Suprapubic skin (tissue), 4 donors: ENCODE measurements at places on chromosomes 12 and 14. TPM values are rescaled to one million over a fixed set of nuclear protein-coding genes. Genes with fewer than 3 reads are reported as not detected.

GRCh38 chr14:105474483-105475268 is at the start of gene CRIP2:
Gene CRIP2, plus strand, starts transcription at chr14:105474821. Its CDS starts 42 bp downstream, at chr14:105474863.
- no peak for DNase-seq

DNA sequence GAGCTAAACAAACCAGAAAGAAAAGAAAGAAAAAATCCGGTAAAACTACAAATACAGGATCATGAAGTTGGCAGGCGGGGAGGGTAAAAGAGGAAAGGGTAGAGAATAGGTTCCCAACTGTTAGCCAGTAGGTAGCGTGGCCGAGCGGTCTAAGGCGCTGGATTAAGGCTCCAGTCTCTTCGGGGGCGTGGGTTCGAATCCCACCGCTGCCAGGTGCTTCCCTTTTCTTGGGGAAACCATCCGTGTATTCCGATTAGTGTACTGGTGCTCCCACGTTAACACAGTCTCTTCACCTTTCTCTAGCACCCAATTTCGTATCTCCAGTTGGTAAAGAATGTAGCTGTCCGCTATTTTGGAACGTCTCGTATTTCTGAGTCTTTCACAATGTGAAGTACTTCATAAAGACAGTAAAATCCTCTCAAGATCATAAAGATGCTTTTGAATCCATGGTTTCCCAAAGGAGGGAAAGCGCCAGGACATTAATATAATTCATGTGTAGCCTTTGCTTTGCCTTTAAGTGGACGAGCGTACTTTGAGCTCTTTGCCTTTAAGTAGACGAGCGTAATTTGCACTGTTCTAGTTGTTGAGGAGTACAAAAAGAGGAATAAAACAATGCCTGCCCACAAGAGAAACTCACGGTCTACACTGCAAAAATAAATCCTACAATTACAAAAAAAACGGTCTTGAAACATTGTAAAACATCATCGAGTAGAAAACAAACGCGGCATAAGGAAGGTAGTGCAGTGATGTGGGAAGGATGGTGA is 19.0 kb upstream of the RNASE12 start:
- peak; percentile 85 for DNase-seq

DNA sequence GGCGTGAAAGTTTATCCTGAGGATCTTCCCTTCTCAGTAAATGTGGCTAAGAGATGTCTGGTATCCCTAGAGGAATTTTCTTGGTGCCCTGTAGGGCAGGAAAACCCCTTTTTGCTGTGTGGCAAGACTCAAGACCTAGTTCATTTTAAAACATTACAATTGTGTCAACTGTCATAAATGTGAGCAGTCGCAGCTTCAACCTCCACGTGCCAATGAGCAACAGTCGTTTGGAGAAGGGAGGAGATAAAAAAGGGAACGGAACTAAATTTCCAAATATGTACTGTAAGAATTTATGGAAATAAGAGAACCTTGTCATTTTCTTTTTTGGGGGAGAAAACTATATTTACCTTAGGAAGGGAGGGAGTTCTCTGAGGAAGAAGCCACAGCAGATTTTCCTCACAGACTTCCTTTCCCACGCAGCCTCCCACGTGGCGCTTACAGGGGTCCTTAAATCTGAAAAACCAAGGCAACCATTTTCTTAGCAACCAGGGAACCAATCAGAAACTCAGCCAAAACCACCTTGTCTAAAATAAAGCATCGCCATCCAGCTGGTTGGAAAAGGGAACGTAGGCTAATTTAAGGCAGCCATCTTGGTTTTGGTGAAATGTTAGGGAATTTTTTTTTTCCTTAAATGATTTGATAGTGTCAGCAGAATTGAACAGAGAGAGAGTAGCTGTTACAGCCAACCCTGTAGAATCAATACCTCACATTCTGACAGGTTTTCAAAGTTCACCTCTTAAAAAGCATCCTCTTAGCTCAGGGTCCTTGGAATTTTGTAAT is 99.1 kb downstream of the FIGNL2 start:
- DNase-seq = no peak

- DNase-seq = no peak
These were observed 50.2 kb upstream of the FZD10 start for GRCh38 chr12:130111965-130112496.

GRCh38 chr14:90449411-90449810 is 52.6 kb downstream of the CALM1 start:
- DNase-seq = no peak

- no peak for DNase-seq
These were observed 905.4 kb downstream of the SLC16A7 start for GRCh38 chr12:60501124-60501729.

DNA sequence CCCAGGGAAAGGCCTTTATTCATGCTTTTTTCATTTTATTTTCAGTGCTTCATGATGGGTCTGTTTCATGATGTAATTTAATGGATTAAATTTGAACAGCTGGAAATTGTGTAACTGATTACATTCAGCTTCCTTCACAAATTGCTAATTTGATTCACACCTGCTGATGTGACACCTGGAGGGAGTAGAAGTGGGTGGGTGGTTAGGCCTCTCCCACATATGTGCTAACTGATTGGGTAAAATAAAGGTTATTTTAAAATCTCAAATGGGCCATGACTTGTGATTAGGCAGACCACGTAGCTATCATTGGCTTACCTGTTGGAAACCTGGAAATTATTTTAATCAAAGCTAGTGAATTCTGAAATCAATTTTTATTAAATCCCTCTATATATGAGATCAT is 142.1 kb downstream of the GXYLT1 start:
- DNase-seq = no peak

DNA sequence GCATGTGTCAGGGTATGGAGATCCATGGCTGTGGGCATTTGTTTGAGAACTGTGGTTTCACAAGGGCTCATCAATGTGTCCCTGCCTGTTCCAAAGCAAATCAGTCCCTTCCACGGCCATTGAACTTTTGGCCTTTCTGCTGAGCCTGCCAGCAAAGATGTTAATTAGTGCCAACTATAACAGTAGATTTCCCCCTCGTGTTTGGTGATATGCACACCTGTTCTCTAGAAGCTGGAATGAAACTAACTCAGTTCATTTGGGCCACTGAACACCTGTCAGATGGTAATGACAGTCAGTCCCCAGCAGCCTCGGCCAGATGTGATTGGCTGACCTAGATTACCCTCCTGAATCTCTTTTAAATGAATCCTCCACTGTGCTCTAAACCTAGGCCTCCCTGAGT is 43.2 kb downstream of the IRAK3 start:
- no peak for DNase-seq

GRCh38 chr14:103228866-103229265 is 105.2 kb upstream of the EIF5 start:
- no peak for DNase-seq

DNA sequence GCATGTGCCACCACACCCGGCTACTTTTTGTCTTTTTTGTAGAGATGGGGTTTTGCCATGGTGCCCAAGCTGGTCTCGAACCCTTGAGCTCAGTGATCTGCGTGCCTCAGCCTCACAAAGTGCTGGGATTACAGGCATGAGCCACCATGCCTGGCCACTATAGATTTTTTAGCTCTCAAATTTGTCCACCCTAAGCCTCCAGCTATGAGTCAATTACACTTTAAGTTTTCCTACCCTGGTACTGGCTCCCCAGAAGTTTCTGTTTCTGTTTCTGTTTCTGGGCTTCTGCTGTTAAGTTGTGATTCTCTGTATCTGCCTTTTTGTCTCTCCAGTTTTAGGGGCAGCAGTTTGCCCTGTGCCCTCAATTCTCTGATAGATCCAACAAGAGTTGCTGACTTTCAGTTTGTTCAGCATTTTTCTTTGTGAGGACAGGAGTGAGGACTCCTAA is 4.4 kb upstream of the TINF2 start:
- no peak for DNase-seq

DNA sequence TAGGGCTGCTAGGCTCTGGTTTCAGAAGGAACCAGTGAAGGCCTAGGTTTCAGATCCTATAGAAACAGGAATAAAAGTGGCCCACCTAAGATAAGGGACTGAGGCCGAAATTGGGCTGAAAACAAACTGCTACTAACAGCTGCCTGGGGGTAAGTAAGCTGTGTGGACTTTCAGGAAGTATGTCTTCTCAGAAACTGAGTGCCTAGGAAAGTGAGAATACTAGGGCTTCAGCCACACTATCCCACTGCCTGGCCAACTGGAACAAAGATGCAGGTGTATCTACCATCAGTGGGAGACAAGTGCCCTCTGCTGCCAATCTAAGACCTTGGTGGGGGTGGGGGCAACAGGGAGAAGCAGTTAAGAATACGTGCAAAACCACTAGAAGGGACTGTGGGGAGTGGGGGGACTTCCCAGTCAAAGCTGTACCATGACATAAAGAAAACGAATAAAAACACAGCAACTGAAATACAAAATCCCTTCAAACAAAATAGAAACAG is 82.5 kb downstream of the MED13L start:
- no peak for DNase-seq

DNA sequence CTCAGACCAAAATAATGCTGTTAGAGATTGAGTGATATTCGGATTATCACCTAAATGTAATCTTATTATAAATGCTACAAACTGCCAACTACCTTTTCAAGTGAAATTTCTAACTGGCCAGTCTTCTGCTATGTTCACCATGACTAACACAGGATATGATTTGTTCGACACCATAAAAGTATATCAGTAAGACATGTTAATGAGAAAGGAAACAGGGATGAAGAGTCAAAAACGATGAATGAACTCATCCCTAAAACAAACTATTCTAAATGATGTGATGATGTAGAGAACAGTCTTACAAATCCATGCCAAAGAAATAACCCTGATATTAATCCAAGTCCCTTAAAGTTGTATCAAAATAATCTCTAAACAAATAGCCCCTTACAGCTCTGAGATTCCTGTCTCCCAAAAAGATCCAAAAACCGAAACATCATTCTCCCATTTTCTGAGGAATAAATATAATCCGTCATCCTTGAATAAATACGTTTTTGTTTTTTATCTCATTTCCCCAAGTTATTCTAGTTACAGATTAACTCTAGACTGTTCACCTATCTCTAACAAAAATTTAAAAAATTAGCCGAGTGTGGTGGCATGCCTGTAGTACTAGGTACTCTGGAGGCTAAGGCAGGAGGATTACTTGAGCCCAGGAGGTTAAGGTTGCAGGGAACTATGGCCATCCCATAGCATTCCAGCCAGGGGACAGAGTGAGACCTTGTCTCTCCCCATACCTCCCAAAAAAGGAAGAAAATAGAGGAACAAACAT is 9.1 kb downstream of the SCAF11 start:
- no peak for DNase-seq

DNA sequence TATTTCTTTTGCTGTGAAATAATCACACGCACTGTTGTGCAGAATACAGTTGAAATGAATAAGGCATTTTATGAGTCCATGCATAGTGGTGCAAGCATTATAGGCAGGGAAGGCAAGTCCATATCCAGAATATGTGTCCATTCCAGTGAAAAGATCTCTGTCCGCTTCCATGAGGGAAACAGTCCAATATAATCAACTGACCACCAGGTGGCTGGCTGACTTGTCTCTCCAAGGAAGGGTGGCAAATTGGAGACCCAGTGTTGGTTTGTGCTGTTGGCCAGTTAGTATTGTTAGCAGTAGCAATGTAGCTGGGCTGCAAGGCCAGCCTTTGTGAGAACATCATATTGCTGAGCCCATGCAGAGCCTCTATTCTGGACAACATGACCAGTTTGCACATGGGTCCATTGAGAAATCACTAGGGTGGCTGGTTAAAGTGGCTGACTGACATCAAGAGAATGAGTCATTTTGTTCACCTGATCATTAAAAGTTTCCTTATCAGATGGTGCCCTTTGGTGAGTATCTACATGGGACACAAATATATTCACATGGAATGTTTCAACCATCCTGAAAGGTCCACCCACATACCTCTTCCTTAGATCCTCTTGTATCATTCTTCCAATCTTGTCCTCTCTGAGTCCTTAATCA is 17.3 kb upstream of the YAF2 start:
- no peak for DNase-seq

The OR6C2 gene
- not detected for total RNA-seq

The KRT72 gene
- total RNA-seq = 19.2 TPM

The HOXC10 gene
- total RNA-seq = 14.0 TPM

The RTL1 gene
- not detected for total RNA-seq

The TAS2R43 gene
- 4.7 TPM for total RNA-seq

The CYP46A1 gene
- 2.0 TPM for total RNA-seq

The TMEM132D gene
- total RNA-seq = not detected

The GDF3 gene
- not detected for total RNA-seq
